ENCODE measurements at places on chromosomes 2 and 18.

DNA sequence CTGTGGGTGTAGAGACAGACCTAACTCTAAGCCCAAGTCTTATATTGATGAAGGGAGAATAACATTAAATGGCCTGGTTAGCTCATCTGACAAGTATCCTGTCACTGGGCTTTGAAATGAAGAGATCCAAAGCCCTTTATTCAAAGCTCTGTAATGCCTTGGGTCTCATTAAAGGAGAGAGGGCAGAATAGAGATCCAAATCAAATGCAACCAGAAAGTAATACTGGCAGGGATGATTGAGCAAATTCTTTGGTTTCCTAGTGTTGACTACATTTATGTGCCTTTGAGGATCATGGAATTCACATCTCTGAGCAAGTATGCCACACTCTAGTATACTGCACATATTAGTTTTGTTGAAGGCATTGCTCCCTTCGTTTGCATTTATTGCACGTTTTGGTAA, 147.9 kb upstream of the CAVIN2 start:
- no peak for DNase-seq

GRCh38 chr18:59735269-59735860, 38.1 kb upstream of the CCBE1 start:
- no peak for DNase-seq

DNA sequence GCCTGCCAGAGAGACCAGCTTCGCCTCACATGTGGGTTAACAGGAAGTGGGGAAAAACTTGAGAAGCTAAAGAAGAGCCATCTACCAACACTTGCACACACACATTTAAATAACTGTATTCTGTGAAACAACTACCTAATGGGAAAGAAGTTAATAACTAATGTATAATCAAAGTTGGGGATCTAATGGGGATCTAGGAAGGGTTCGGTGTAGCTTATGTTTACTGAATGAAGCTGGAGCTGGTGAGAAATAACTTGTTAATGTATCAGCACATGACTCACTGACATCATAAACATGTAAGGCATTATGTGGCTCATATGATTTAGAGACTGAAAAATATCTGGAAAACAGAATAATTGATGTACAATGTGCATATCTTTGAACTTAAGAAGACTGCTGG, 421.3 kb upstream of the NXPH2 start:
- no peak for DNase-seq

DNA sequence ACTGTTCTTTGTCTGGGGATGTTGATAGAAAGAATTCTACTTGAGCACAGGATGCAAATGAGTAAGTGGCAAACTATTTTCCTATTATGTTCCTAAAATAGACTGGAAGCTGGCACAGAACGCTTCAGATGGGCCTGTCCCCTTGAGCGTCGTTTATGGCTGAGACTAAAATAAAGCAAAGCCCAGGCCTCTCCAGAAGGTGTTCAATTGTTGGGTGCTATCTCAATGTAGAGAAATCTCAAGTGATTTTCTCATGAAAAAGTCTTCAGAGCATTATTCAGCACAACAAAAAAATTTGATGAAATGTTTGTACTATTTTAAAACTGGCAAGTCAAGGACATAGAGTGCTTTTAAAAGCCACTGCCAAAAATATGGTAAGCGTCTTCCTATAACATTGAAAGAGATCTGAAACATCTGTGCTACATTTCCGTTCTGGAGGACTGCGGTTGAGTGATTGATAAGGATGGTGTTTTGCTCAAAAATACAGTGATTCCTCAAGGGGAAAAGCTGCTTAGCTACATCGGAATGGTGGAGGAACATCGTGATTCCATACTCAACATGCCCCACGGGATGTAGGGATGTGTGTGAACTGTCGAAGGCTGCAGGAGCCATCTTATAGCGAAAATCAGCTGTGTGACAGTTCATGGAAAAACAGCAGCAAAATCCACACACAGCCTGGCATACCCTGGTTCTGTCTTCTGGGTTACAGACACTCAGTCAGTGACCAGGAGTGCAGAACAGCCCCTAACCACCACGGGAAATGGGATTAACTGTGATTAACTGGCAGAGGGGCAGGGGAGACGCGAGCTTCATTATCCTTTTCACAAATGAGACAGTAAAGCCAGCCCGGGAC, 10.4 kb upstream of the LRRFIP1 start:
- peak; percentile 79 for DNase-seq

GRCh38 chr2:43278564-43279220, 52.3 kb upstream of the ZFP36L2 start:
- no peak for DNase-seq
